Body of pancreas (tissue), 4 donors: ENCODE measurements at places on chromosomes 11 and 22. TPM values are rescaled to one million over a fixed set of nuclear protein-coding genes. Genes with fewer than 3 reads are reported as not detected.

Gene C11orf42
- not detected for total RNA-seq

- H3K27ac ChIP-seq = peak overlapping the region; percentile 51
- DNase-seq = peak; percentile 71
- H3K36me3 ChIP-seq = no peaks in the 10 kb centered on the region
- peaks cover 8% of the 10 kb centered on the region for H3K27me3 ChIP-seq
- no peak overlapping the region for H3K4me3 ChIP-seq
Observed at GRCh38 chr11:69644071-69644961, 3.4 kb downstream of the CCND1 start.

DNA sequence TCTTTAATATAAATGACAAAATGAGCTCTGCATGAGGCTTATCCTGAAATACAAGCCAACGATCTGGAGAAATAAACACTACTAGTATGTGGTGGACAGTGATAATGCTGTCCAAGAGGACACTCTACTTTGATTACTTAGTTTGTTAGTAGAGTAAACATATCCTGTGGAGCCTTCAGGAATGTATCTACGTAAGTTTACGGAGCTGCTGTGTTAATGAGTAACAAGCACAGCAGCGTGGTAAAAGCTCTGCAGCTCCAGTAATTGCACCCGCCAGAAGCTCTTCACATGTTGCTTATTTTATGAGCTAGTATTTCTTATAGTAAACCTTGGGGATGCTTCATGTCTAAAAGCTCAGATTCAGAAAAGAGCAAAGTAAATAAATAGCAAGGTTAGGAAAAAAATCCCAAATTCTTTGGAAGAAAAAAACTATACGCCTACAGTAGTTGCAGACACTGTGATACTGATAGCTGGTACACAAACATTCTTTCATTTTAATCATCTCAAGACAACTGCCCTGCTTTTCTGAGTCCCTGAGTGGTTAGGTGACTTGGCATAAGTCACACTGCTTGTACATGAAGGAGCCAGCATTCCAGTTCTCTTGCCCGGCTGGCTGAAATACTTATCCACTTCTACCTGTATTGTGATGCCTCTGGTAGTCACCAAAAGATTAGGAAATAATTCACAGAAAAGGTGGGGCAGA is 32.7 kb upstream of the CCDC34 start:
- no peaks in the 10 kb centered on the region for H3K27me3 ChIP-seq
- peak; percentile 48 for DNase-seq
- H3K4me3 ChIP-seq = no peak overlapping the region
- H3K27ac ChIP-seq = peak overlapping the region; percentile 70

- no peak overlapping the region for H3K27ac ChIP-seq
- peaks cover 8% of the 10 kb centered on the region for H3K4me1 ChIP-seq
- DNase-seq = no peak
- no peaks in the 10 kb centered on the region for H3K36me3 ChIP-seq
- H3K27me3 ChIP-seq = no peaks in the 10 kb centered on the region
Observed at GRCh38 chr11:22199243-22199642, 6.4 kb downstream of the ANO5 start.

Gene TIMM8B
- 7.5 TPM for total RNA-seq

Gene MRGPRX4
- total RNA-seq = not detected

Gene OR6T1
- total RNA-seq = not detected

GRCh38 chr11:126511475-126512115 is 156.1 kb downstream of the ST3GAL4 start:
- no peaks in the 10 kb centered on the region for H3K36me3 ChIP-seq
- H3K4me1 ChIP-seq = no peaks in the 10 kb centered on the region
- H3K27me3 ChIP-seq = no peaks in the 10 kb centered on the region
- no peak overlapping the region for H3K27ac ChIP-seq

GRCh38 chr11:15800111-15800800 is 556.1 kb downstream of the SOX6 start:
- H3K4me1 ChIP-seq = no peaks in the 10 kb centered on the region
- H3K4me3 ChIP-seq = no peak overlapping the region
- no peaks in the 10 kb centered on the region for H3K36me3 ChIP-seq
- peak; percentile 55 for DNase-seq
- no peak overlapping the region for H3K27ac ChIP-seq
- no peaks in the 10 kb centered on the region for H3K27me3 ChIP-seq

- peaks cover 5% of the 10 kb centered on the region for H3K4me1 ChIP-seq
- no peak overlapping the region for H3K4me3 ChIP-seq
- no peaks in the 10 kb centered on the region for H3K27me3 ChIP-seq
- H3K27ac ChIP-seq = no peak overlapping the region
- H3K36me3 ChIP-seq = no peaks in the 10 kb centered on the region
Observed at GRCh38 chr11:37503411-37504059, 905.5 kb upstream of the RAG2 start.

GRCh38 chr22:48333323-48333763 is 1494.3 kb downstream of the BRD1 start:
- no peaks in the 10 kb centered on the region for H3K36me3 ChIP-seq
- no peak for DNase-seq
- H3K4me1 ChIP-seq = no peaks in the 10 kb centered on the region
- no peak overlapping the region for H3K27ac ChIP-seq

Gene MS4A3
- total RNA-seq = not detected

Gene FUT4
- 10.5 TPM for total RNA-seq

Gene MUC5AC
- total RNA-seq = 1.8 TPM

GRCh38 chr11:6127881-6128280 is 20.4 kb downstream of the OR56B4 start:
- H3K36me3 ChIP-seq = no peaks in the 10 kb centered on the region
- no peaks in the 10 kb centered on the region for H3K27me3 ChIP-seq
- DNase-seq = no peak
